ENCODE measurements at places on chromosomes 4 and X. TPM values are rescaled to one million over a fixed set of nuclear protein-coding genes. Genes with fewer than 3 reads are reported as not detected.

SHISA3 gene
- 1.8 TPM for total RNA-seq

SPIN2A gene
- total RNA-seq, result 0.66 TPM

REELD1 gene
- total RNA-seq, result 2.2 TPM

DCHS2 gene
- total RNA-seq, result not detected

MAGEB1 gene
- not detected for total RNA-seq

ZAR1 gene
- total RNA-seq, result not detected

Data from subcutaneous adipose tissue (tissue), 4 donors.